Stimulated activated CD8-positive, alpha-beta memory T cell treated with anti-CD3 and anti-CD28 coated beads, Interleukin-15, amount 100 ng/mL, for 24 hours (primary cell): ENCODE measurements at places on chromosomes 2 and 18.

GRCh38 chr2:242098445-242099128, 229.1 kb downstream of the RTP5 start:
- DNase-seq, result no peak

DNA sequence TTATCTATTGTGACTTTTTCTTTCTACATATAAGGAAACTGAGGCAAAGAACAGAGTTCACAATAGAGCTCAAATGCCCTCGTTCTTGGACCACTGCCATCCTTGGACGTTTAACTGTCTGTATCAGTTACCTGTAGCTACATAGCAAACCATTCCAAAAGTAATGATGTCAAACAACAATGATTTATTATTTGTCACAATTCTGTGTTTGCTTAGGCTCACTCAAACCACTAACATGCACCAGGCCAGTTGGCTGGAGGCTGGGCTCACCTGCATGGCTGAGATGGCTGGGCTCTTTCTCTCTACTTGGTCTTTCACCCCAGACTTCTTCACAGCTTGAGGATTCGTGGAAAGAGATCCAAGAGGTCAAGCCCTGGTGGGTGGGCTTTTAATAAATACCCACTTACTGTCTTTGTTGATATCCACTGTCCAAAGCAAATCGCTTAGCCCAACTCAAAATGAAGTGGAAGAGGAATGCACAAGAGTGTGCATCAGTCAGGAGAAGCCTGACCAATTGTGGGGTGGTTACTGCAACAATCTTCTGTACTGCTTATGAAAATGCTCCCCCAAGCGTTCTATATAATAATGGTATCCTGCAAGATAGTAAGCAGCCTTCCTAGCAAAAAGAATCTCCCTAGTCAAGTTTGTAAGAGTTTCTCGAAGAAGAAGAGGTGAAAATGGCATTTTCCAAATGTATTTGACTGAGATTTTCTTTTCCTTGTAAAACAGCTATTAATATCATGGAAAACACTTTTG, 163.5 kb upstream of the NT5C1B start:
- DNase-seq, result no peak

DNA sequence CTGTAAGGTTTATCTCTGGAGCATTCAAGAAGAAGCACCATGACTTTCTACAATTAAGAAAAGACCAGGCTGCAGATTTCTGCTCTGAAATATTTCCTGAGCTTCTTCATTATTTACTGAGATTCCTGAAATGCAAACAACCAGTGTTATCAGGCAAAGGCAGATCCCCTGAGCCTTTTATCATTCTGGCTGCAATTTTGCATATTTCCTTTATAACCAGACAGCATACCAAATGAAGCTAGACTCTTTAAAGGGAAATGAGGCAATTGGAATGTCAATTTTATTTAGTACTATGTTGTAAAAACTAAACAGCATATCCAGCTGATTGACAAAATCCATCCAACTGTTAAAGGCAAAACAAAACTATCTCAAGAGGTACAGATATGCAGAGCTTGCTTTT, 372.5 kb downstream of the RIT2 start:
- DNase-seq, result no peak

DNA sequence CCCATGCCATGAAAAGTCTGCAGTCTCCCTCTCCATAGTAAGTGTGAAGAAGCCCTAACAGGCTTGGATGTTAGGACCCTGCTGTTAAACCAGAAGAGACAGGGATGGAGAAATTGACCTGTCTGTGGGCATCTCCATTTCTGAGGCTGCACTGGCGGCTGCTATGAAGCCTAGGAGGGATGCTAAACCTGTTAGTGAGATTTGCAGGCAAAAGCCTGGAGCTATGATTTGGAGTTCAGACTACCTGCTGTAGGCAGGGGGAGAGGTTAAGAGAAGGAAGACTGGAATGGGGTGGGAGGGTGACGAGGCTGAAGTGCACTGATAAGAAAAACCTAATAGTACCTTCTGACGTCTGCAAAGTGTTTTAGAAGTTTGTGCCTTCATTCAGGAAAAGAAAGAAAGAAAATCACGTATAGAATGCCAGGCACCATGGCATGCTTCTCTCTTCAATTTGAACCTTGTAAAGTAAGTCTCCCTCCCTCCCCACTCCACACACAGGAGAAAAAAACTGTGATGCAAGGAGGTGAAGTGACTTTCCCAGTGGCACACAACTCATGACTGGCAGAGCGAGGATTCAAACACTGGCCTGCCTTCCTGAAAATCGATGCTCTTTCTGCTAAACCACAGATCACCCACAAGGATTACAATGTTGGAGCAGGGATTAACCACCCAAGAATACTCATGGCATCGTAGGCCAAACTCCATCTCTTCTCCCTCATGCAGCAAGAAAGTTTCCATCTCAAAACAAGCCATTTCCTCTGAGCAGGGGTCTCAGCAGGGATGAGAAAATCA, 98.5 kb upstream of the PKDCC start:
- DNase-seq, result no peak

DNA sequence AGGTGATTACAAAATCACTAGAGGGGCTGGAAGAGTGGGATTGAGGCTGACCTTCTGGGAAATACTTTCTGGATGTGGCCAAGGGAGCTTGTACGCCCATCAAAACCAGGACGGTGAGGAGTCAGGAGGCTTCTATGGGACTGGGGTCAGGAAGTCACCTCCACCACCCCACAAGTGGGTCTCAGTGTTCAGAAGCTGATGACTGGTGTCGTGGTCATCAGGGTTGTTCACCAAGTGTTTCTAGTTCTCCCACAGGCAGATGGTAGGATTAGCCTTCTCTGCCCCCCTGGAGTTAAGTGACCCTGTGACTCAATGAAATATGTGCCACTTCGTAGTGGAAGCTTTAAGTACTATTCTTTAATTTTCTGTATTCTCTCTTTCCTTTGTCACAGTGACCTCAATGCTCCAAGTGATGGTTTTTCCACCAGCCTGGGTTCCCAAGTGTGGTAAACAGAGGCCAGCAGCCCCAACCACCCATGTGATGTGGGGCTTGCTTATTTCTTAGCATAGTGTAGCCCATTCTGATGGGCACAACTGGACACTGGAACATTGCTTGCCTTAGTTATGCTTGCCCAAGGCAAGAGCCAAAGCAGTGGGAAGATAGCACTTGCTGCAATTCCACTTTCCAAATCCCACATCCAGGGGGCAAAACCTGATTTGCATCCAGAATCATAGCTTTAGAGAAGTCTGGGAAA, 258.8 kb downstream of the CYP26B1 start:
- DNase-seq, result no peak

DNA sequence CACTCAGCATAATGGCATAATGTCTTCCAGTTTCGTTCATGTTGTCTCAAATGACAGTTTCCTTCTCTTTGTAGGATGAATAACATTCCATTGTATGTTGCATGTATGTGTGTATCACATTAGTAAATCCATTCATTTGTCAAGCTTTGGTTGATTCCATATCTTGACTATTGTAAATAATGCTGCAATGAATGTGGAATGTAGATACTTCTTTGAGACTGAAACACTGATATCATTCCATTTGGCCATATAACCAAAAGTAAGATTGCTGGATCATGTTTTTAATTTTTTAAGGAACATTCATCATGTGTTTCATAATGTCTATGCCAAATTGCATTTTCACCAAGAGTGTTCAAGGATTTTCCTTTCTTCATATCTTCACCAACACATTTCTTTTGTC, 1711.4 kb upstream of the PIK3C3 start:
- no peak for DNase-seq

DNA sequence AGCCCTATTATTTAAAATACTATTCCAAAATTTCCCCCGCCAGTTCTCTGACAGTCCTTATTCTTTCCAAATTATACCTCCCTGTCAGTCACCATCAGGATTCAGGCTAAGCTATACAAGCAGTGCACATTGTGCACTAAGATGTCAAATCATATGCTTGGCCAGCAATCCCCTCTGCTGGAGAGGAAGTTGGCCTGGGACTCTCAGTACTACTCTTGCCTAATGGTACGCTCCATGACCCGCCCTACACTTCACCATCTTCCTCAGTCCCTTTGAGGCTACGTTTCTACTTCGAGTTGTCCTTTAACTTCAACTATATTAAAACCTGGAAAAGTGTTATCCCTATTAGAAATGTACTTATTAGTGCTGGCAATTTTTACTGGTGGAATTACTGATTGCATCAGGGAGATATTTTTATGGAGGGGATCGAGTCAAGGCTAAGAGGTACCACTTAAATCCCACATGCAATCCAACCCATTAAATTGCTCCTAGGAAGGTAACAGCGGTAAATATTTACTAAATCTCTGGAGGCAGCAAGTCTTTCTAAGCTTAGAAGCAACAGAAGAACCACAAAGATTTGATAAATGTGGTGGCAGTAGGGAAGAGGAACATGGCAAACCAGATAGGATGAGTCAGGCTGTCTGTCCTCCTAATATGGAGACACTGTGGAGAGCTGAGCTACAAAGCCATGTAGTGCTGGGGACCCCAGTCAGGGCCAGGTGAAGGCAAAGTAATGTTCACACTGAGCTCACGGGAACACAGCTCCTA, 2.7 kb downstream of the USP40 start:
- DNase-seq, result no peak

- DNase-seq, result no peak
Observed at GRCh38 chr2:102091908-102092307, 50.6 kb upstream of the IL1R1 start.

DNA sequence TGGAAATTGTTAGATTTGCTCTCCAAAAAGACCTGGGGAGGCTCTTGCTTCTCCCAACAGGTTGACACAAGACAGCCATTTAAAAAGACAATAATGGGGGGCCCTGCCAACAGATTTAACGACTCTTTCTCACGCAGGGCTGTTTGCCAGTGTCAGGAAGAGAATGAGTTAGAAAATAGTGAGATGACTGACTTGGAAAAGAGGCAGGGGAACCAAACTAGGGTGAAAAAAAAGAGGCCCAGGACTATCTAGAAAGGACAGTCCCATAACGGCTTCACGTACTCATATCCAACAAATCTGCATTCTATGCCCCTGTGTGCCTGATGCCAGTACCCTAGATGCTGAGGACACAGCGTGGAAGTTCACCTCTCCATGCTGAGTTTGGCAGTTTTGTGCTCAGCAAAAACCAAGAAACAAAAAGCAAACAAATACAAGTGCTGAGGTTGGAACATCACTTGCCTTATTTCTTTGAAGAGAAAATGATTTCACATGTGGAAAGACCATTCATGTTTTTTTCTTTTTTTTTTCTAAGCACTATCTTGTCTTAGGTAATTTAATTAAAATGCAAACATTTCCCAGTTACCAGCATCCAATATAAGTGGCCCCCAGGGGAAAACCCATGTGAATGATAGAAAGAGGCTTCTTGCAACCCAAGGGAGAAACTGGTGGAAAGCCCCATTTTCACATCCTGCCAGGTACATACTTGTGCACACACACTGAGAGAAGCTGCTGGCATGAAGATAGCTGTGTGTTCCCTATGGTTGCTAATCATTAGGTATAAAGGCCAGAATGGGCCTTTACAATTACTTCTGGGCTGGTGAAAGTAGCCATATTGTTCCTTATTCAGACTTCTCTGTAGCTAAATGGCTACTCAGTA, 10.6 kb upstream of the WIPF1 start:
- DNase-seq, result no peak

DNA sequence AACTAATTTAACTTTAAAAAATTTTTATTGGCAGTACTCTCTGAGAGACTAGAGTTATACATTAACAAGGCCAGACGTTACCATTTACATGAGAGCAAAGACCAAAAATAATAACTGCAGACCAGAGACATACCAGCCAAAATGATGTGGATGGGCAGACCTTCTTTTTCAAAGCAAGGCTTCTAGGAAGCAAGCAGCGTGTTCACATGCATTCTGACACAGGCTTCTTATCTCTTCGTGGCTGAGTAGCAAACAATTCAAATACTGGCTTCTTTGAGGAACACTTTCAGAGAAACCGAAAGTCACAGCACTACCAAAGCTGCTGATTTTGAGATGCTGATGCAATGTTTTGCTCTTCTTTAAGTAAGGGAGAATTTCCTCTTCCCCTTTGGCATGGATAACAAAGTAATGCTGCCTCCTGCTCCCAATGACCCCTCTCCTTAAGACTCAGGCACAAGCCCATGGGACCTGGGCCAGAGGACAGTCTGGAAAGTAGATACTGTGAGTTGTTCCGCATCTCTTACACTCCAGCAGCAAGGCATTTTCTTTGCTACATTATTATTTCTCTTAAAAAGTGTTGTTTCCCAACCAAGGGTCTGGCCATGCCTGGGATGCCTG, 181.9 kb downstream of the MREG start:
- no peak for DNase-seq

- no peak for DNase-seq
Observed at GRCh38 chr2:115584507-115584906, 1142.1 kb downstream of the DPP10 start.
